ENCODE measurements at places on chromosomes 12 and 14.

- DNase-seq = no peak
Observed at GRCh38 chr14:74927225-74927624, 4.2 kb upstream of the RPS6KL1 start.

- no peak for DNase-seq
Observed at GRCh38 chr12:21891751-21892217, 49.4 kb downstream of the ABCC9 start.

DNA sequence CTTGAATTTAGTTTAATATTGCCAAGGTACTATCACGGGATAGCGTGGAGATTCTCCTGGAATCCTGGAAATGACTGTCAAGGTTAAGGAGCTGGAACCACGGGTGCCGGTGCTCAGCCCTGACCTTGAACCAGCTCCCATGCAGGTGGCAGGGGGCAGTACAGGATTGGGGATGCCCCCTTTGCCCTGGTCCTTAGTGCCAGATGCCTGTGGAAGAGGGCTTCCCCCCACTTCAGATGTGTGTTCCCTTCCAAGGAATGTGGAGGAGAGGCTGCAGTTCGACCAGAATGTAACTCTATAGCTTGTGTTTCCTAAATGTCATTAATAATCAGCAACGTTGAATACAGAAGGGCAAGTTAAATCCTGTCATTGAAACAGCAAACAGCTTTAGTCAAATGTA is 258.9 kb downstream of the VRK1 start:
- no peak for DNase-seq

GRCh38 chr12:863285-863684 is 86.2 kb downstream of the RAD52 start:
- no peak for DNase-seq

DNA sequence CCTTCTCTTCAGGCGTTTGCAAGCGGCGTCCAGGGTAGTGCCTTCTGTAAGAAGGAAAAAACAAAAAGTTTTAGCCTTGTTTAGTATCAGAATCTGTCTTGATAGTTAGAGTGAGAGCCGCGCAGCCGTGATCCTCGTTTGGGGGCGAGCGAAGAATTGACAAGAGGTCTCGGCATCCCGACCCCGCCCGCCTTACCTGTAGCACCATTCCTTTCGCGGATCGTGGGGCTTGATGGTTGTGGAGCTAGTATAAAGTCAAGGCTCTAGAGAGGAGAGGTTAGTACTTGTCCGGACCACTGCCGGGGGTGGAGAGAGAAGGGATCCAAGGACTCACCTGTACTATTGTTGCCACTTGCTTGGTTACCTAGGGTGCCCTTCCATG is 494 bp downstream of the TMTC3 start:
- peak; percentile 10 for DNase-seq

- no peak for DNase-seq
Observed at GRCh38 chr14:22551605-22551997, 37.4 kb downstream of the DAD1 start.

GRCh38 chr14:104697892-104698583 is 8.6 kb downstream of the INF2 start:
- no peak for DNase-seq

- no peak for DNase-seq
Observed at GRCh38 chr12:113955109-113955970, 10.8 kb downstream of the RBM19 start.

- no peak for DNase-seq
Observed at GRCh38 chr12:102659200-102659911, 179.0 kb upstream of the IGF1 start.

DNA sequence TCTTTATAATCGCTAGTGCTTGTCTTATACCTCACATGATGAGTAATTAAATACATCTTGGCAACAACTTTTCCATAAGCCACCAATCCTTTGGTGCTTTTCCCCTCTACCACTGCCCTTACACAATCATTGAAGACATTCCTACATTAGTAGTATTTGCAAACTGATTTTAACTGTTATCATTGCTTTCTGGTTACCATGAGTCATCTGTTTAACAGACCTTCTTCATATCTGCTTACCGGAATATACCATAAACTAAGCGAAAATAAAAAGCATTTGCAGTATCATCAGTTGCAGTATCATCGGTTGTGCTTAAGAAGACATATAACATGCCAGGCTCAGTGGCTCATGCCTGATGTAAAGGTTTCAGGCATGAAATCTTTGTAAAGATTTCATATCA is 54.8 kb upstream of the PLEKHA5 start:
- DNase-seq = no peak

- no peak for DNase-seq
Observed at GRCh38 chr12:84507956-84508850, 404.4 kb downstream of the SLC6A15 start.

DNA sequence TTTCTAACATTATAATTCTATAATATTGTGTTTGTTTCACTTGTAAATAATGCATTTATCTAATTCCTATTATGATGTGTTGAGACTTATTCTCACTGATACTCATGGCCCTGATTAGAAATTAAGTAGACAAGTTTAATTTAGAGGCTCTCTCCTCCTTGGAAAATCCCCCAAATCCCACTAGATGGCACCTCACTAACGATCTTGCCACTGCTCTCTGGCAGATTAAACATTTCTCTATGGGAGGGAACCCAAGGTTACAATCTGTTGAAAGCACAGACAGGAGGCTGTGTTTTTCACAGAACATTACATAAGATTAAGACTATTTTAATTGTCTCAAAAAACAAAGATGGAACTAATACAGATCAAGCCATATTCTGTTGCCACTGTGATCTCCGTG is 318.7 kb downstream of the LRFN5 start:
- no peak for DNase-seq
